ENCODE measurements at places on chromosomes 12 and 14.

DNA sequence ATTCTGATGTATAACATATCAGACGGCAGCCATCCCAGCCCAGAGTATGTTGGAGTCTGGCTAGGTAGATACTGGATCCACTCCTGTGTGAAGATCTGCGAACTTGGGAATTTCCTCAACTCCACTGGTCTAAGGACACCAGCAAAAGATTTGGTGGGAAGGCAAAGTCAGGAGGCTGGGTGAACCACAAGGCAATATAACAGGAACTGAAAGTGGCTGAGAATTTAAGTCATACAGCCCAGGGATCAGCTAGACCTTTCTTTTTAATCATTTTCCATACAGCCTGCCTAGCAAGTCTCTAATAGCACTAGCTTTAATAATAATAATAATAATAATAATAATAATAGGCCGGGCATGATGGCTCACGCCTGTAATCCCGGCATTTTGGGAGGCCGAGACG lies 34.8 kb downstream of the BRAP start:
- DNase-seq = no peak

DNA sequence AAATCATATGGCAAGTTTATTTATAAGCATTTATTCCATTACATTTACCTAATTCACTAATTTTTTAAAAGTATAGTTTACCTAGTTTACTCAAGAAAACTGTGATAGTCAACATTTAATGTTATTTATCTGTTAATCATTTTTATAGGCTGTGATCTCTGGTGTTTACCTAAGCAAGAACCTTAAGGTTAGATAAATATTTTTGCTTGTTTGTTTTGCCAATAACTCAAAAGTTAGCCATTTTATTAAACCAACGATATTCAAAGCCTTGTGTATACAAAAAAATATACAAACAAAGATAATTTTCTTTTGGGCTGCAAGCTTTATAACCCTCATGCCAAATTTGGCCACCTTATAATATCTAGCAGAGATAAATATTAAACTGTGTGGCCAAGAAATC lies 157.3 kb downstream of the SLCO1B3 start:
- no peak for DNase-seq

DNA sequence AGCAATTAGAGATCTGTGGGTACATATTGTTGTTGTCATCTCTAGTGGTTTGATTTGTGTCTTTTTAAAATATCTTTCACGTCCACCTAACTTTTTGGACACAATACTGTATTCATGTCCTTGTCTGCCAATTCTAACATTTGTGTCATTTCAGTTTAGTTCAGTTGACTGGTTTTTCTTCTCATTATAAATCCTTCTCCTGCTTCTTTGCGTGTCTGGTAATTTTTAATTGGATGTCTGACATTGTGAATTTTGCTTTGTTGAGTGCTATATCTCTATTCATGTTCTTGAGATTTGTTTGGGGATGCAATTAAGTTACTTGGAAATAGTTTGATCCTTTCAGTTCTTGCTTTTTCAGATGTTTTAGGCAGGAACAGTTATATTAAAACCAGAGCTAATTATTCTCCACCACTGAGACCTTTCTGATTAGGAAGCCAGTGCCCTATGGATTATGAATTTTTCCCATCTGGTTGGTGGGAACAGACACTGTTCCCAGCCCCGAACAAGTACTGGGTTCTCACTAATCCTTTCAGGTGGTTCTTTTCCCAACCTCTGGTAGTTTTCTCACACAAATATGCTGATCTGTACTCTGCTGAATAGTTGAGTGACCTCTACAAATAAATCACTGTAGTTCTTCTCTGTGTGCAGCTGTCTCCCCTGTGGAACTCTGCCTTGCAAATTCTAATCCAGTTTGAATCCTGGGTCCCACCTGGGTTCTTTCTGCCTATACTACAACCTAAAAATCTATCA lies 91.1 kb upstream of the DYNC1H1 start:
- no peak for DNase-seq

DNA sequence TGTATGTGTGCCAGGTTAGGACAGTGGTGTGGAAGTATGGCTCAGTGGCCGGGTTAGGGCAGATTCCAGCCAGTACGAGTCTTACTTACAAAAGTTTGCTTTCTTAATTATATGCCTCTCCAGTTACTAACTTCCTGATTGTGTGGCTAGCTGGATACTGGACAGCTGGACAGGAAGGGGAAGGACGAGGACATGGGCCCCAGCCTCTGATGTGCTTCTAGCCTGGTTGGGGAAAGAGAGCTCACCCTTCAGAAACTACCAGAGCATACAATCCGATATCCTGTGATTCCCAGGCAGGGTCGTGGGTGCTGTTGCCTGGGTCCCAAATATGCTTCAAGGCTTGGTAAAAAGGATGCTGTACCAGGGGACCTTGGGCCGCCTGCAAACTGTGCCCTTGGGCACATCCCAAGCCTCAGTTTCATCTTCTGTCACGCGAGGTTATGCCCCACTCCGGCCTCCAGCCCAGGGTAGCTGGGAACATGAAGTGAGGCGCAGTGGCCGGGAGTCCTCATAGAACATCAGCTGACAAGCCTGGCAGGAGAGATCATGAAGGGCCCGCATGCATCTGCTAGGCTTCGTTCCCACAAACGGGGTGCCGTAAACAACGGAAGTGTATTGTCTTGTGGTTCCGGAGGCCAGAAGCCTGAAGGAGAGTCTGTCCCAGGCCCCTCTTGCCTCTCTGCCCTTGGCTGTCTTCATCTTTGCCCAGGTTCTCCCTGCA lies 23.2 kb upstream of the RIN3 start:
- DNase-seq = no peak

GRCh38 chr12:108191938-108192337 lies 62.9 kb downstream of the WSCD2 start:
- no peak for DNase-seq

DNA sequence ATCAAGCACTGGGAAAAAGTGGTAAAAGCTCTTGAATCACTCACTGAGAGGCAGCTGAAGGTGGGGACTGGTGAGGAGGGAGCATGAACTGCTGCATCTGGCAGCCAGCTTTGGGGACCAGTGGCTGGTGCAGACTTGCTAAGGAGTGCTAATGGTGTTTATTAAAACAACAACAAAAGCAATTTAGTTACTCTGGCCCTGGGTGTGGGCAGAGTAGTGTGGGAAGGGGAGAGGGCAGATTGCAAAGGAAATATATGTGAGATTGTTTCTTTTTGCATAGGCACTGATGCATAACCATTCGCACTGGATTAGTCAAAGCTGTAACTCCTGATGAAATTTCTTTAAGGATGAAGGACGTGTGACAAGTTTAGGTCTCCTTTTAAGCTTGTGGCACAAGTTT lies 8.1 kb downstream of the TXNRD1 start:
- DNase-seq = no peak

GRCh38 chr12:119692997-119693396 lies 25.1 kb downstream of the PRKAB1 start:
- no peak for DNase-seq

GRCh38 chr12:122080149-122081082 lies 1.9 kb downstream of the MLXIP start:
- DNase-seq = no peak

- no peak for DNase-seq
These were observed 291.8 kb upstream of the TBX3 start for GRCh38 chr12:114975640-114976310.

DNA sequence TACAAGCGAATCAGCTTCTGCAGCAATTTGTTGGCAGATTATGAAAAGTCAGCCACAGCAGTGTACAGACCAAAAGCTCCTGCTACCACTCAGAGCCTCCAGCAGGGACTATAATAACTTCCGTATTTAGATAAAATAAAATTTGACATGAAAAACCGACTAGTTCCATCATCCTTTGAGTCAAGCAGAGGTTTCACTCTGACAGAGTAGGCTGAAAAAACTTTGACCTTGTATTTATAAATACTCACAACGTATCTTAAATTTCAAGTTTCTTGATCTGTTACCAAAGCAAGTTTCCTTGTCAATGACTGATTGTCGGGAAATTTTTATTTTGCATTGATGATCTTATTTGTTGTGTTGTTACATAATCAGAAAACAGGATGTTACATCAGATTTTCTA lies 283.4 kb downstream of the DAD1 start:
- no peak for DNase-seq

DNA sequence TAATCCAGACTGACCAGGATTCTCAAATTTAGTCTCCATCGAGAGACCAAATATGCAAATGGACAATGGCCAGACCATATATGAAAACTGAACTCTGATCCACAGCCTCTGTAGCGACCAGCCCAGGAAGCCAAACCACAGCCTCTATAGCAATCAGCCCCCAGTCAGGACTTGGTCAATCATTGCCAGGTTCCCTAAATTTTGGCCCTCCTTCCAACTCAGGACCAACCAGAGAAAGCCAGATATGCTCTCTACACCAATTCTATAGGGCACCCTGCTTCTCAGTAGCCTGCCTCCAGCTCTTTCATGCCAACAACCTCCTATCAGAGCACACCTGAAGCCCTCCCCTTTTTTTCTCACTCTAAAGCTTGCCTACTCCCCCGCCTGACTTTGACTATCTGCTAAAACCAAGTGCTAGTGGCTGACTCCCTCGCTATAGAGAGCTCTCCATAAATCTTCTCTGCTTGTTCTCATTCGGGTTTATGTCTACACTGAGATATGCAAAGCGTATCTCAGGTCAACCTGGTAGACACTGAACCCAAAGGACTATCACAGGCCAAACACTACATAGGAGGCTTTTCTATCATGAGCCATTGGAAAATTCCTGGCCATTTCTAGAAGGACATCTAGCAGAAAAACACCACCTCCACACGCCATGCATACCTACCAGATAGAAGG lies 110.5 kb upstream of the FUT8 start:
- DNase-seq = no peak

GRCh38 chr14:91228112-91229004 lies 16.1 kb downstream of the GPR68 start:
- peak; percentile 56 for DNase-seq

- no peak for DNase-seq
These were observed 942 bp downstream of the ZC2HC1C start for GRCh38 chr14:75070383-75070782.

- no peak for DNase-seq
These were observed 276.0 kb downstream of the FOXG1 start for GRCh38 chr14:29042551-29042950.

- no peak for DNase-seq
These were observed 283.4 kb upstream of the ATP2B1 start for GRCh38 chr12:89991807-89992590.

- DNase-seq = no peak
These were observed 8.0 kb upstream of the RASSF8 start for GRCh38 chr12:25950329-25951115.

DNA sequence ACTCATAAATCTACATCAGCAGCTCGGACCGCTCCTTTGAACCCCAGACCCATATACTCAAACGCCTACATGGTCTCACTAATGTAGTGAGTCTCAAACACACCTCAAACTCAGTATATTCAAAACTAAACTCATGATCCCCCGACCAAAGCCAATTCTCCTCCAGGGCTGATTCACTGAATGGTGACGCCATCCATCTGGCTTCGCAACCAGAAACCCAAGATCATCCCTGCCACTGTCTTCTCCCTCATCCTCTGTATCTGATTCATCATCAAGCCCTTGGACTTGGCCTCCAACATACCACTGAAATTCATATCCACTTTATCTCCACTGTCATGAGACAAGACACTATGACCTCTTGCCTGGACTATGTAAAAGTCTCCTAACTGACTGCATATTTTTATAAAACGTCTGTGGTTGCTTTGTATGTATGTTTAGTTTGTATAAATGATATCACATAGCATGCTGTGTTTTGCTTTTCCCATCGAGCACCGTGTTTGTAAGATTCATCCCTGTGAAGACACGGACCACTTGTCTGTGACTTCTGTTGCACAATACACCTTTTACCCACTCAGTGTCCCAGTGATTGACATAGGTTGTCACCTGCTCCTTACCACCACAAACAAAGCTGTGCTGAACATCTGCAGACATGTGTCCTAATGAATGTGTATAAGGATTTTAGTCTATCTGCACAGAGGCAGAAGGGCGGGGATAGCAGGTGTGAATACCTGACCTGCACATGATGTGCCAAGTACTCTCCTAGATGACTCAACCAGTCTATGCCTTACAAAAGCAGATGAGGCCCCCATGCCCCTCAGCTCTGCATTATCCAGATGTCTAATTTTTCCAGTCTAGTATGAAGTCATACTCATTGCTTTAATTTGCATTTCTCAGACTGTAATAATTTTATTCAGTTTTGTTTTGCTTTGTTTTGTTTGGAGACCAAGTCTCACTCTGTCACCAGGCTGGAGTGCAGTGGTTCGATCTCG lies 76.9 kb downstream of the VWF start:
- DNase-seq = no peak

DNA sequence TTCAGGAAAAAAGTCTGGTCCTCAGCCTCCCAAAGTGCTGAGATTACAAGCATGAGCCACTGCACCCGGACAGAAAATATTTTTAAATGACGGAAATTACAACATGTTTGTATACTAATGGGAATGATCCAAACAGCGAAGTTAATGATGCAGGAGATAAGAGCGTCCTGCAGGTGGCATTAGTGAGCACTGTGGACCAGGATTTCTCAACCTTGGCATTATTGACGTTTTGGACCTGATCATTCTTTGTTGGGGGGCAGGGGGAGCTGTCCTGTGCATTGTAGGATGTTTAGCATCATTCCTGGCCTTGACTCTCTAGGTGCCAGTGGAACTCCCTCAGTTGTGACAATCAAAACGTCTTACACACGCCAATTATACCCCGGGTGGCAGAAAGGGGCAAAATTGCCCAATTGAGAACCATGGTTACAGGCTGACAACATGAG lies 34.1 kb downstream of the SCFD1 start:
- DNase-seq = no peak

DNA sequence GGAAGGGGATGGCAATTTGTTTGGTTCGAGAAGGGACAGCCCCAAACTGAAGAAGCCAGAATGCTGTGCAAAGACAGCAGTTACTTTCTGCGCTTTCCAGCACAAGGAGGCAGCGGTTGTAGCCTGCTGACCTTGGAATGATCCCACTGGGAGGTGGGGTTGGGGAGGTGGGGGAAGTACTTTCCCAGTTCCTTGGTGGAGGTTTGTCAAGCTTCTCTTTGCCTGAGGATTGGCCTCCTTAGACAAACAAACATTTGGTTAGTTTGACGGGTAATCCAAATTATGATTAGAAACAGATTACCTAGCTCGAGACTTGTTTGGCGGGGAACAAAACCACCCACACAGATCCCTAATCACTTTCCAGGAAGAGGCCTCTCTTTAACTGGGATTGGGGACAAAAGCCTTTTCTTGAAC lies 79.1 kb upstream of the EGLN3 start:
- DNase-seq = no peak

- DNase-seq = no peak
These were observed 153.1 kb upstream of the DCN start for GRCh38 chr12:91335699-91336098.
